ENCODE measurements at places on chromosomes 16 and 17.

GRCh38 chr16:52603015-52603414, 56.1 kb upstream of the TOX3 start:
- DNase-seq = no peak

DNA sequence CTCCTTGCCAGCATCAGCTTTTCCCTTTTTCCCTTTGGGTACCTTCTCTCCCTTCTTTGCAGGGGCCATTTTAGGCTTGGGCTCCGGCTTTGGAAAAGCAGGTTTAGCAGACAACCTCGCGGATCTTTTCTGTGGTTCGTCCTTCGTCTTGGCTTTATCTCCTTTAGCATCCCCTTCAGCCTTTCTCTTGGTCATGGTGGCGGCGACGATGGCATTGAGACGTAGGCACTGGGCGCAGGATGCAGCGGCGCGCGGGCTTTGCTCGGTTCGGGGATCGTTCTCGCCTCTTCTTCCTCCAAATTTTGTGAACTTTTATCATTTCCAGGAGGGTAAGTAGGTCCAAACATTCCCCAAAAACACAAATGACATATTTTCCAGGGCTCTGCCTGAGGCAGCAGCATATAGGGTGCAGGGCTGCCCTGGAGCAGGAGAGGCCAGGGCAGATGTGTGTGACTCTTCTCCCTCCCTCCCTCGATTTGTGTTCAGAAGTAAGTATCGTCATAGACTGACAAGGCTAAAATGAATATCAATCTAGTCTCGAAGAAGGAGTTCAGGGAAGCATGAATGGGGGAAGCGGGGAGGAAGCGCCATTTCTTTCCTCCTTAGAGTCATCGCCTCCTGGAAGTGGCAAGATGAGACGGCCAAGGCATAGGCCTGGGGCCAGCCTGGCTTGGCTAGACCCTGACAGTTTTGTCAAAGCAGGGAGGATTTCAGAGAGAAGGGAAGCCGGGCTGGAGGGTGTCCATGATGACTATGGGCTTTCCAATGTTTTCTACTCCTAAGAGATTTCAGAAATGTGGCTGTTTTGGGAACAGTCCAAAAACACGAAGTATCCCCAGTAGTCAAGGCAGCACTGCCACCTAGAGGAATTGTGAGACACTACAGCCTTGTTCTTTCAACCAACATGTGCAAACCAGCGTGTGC, 13.2 kb downstream of the CHCT1 start:
- DNase-seq = peak; percentile 89

DNA sequence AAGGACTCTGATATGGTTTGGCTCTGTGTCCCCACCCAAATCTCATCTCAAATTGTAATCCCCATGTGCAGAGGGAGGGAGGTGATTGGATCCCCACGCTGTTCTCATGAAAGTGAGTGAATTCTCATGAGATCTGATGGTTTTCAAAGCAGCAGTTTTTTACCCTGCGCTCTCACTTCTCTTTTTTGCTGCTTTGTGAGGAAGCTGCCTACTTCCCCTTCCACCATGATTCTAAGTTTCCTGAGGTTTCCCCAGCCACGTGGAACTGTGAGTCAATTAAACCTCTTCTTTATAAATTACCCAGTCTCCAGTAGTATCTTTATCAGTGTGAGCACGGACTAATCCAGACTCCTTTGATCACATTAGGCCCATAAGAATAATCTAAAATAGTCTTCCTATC, 719.7 kb upstream of the CDH8 start:
- DNase-seq = peak; percentile 12

GRCh38 chr17:42411905-42412679, 11.0 kb downstream of the CAVIN1 start:
- no peak for DNase-seq

GRCh38 chr17:80949451-80950421, 41.9 kb upstream of the CHMP6 start:
- DNase-seq = no peak

- no peak for DNase-seq
Measured at GRCh38 chr16:17949141-17949981, 387.2 kb downstream of the NPIPA8 start.

- DNase-seq = no peak
Measured at GRCh38 chr16:24275413-24275812, 19.3 kb downstream of the CACNG3 start.

DNA sequence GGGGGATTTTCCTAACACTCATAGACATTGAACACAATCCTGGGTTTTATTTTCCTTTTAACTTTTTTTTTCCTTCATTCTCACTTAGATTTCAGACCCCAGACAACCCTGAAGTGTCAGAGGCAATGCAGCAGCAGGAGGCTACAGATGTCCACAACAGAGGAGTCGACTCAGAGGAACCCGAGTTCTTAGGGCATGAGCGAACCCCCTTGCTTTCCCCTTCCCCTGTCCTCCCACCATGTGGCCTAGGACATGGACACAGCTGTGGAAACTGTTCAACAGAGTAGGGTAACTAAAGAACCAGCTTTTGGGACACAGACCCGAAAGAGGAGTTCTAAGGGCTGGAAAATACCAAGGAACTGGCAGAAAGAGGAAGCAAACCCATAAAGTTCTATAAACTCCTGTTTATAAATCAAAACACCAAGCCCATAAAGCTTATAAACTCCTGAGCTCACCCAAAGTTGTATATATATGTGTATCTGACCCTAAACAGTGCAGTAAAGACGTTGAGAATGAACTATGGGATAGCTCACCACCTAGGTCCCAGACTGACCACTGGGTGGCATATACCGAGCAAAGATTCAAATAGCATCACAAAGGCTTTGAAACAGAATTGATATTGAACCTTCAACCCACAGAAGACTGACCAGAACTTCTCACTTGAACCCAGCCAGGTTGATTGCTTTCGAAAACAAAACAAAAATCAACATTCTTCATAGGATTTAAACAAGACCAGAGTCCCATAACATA, 33.9 kb downstream of the CMTM4 start:
- DNase-seq = peak; percentile 25

- no peak for DNase-seq
Measured at GRCh38 chr17:62656446-62656845, 29.0 kb downstream of the MRC2 start.

DNA sequence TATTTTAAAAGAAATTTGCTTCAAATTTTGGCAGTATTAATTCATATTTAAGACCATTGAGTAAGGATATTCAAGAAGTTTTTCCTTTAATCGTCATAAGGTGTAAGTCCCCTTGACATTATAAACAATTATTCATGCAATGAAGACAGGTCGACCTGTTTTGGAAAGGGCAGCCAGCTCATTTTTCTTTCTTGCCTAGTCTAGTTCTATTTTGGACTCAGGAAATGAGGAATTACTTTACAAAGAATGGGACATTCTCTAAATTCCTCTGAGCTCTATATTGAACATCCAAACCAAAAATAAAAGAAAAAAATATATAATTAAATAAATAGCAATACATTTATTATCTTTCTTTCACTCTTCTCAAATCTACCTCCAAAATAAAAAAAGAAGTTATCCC, 595.6 kb upstream of the KIF2B start:
- no peak for DNase-seq

GRCh38 chr16:66432429-66432828, 5.3 kb downstream of the BEAN1 start:
- no peak for DNase-seq

GRCh38 chr16:81694494-81695280, 84.4 kb upstream of the PLCG2 start:
- DNase-seq = no peak

DNA sequence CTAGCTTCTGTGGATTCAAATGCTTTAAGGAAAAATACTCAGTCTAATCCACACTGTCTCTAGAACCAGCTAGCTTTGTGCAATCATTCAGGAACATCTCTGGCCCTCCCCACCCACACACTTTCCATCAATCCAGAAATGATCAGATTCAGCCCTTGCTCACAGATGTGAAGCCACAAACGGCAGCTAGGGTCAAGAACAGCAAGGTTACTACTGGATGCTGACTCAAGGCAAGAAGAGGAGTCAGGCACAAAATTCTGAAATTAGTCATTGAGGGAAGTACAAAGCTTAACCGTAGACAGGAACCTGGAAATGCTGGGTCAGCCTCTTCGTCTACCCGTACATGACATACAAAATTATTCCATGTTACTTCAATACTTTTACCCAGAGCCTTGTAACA, 174.6 kb downstream of the CDH13 start:
- no peak for DNase-seq

DNA sequence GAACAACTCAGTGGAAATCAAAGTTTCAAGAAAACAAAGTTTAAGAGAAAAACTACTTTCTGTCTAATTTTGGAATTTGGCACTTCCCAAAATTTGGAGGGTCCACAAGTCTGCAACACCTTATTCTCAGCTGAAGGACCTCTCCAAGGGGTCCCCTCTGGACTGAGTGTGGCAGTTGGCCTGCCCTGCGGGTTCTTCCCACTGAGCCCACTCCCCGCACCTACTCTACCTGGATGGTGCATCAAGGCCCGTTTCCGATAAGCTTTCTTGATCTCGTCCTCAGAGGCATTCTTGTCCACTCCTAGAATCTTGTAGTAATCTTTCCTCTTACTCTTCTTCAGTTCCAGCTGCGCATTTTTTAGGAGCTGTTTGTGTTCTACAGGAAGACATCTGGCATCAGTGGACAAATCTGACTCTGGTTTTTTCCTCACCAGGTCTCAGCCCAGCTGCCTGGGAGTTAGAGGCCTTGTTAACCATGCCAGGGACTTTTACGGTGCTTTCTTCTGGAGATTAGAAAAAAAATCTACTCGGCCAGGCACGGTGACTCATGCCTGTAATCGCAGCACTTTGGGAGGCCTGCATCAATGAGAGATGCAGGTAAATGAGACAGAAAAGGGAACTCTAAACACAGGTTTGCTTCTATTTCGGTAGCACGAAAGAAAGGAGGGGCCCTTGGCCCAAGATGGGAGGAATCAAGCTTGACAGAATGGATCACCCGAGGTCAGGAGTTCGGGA, 15.6 kb downstream of the CNP start:
- DNase-seq = no peak

GRCh38 chr16:5903153-5903552, 805.6 kb upstream of the EEF2KMT start:
- DNase-seq = no peak

DNA sequence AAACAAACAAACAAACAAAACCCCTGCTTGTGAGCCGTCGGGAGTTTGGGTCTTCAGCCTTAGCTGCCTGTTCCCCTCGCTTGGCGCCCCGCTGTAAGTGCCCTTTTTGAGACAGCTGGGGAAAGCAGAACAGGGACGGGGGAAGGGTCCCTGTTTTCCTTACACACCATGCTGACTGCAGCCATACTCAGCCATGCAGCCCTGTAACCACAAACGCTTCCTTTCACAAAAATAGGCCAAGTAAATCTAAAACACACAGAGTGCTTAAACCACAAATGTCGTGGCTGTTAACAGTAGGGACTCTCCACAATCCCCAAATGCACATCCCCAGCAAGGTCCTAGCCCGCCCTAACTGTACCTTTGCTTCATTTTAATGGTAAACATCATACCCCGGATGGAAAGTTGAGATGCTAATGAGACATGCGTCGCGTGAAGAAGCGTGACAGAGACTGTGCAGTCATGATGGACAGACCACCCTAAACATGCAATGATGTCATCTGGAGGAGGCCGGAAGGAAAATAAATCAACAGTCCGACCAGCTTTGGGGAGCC, 129.9 kb downstream of the MGAT5B start:
- no peak for DNase-seq

- no peak for DNase-seq
Measured at GRCh38 chr17:2809337-2809736, 13.1 kb downstream of the RAP1GAP2 start.

DNA sequence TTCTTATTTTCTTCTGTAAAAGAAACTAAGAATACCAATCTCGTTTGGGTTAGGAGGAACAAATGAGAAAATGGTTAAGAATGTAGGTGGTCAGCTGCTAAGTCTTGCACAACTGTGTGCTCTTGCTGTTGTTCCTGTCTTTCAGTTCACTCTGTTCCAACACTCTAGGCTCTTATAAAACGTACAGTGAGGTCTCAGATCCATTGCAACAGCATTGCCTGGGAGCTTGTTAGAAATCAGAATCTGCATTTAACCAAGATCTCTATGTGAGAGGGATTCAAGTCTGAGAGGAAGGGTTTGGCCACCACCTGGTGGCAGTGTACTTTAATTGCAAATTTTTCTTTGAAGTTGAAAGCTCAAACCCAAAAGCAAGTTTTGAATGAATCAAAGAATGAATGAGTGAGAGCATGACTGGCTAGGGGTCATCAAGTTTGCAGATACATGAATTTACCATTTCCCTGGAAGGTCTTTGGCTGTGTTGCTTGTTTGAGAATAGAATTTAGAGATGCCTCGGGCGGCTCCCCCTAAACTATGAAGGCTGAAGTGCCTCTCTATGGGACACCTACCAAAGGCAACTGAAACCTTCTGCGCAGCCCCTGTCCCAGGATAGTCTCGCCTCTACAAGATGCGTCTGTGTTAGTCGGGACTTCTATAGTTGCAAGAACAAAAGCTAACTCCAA, 2.5 kb downstream of the ALOX15B start:
- peak; percentile 71 for DNase-seq

GRCh38 chr17:29143894-29144293, 36.3 kb downstream of the MYO18A start:
- DNase-seq = peak; percentile 59

DNA sequence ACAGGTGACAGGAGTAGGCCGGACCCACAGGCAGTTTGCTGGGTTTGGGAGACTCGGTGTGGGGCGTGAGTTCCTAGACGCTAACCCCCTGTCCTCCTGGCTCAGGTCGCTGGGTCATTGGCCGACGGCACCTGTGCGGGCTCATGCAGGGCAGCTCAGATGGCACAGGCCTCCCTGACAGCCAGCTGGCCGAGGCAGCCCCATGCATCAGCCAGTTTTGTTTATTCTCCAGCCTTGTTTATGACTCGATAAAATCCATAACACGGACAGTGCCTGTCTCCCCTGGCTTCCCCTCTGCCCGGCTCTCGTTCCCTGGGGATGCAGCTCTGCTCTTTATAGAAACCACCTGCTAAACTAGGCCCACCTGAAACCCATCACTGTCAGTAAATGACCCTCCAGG, 46.0 kb downstream of the SDK2 start:
- no peak for DNase-seq

- DNase-seq = no peak
Measured at GRCh38 chr17:34623856-34624766, 44.7 kb downstream of the TMEM132E start.

GRCh38 chr17:14068542-14069250, 608 bp upstream of the COX10 start:
- DNase-seq = no peak

- no peak for DNase-seq
Measured at GRCh38 chr17:28811651-28812090, 30.9 kb downstream of the FAM222B start.

- no peak for DNase-seq
Measured at GRCh38 chr16:86079255-86079885, 180.4 kb downstream of the IRF8 start.

- no peak for DNase-seq
Measured at GRCh38 chr17:58677194-58677880, 14.5 kb downstream of the TEX14 start.

GRCh38 chr16:9797306-9797705, 384.9 kb downstream of the GRIN2A start:
- no peak for DNase-seq
